ENCODE measurements at places on chromosomes 5 and 9.

GRCh38 chr5:139763930-139764791, 31.4 kb upstream of the PSD2 start:
- peak; percentile 75 for DNase-seq

- DNase-seq = no peak
Observed at GRCh38 chr5:62038024-62038423, 268.0 kb upstream of the KIF2A start.

DNA sequence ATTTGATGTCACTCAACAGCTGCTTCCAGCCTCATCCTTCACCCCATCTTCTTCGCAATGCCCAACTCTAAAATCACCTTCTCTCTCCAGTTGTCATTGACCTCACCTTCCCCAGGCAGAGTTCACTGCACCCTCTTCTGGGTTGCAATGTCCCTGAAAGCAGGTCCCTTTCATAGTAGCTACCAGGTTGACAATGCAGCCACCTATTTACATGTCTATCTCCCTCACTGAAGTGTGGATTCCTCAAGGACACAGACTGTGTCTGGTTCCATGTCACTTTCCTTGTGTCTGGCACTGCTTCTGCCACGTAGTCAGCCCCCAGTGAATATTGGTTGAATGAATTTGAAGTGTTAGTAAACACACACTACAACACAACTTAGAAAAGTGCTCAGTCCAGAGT, 445.5 kb upstream of the WWC1 start:
- DNase-seq = no peak

DNA sequence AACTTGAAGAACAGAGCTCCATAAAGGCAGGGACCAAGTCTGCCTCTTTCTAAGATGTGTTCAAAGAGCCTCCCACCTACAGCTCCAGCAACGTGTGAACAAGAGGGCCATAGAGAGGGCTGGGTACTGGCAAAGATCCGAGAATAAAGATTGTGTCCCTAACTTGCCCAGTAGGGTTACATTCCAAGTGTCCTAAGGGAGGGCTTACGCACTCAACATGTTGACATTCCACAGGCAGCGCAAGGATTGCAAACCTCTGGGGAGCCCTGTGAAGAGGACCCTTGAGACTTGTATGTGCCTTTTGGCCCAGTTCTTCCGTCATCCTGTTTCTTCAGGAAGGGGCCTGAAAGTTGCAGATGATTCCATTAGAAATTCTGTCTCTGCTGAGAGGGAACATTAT, 48.2 kb upstream of the ENTREP1 start:
- no peak for DNase-seq

DNA sequence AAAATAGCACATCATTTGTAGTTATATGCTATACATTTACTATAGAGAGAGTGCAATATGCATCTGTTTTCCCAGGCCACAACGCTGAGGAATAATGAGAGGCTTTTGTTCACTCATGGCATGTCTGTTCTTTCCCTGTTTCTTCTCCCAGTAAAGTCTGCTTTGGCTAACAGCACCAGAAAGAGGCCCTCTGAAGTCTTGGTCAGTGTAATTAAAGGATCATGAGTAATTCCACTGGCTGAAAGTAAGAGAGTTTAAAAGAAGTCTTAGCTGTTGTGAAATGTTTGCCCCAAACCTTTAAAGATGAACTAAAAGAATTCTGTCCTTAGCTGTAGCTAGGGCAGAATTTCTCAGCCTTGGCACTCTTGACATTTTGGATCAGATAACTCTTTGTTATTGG, 228.8 kb downstream of the TLE4 start:
- no peak for DNase-seq

DNA sequence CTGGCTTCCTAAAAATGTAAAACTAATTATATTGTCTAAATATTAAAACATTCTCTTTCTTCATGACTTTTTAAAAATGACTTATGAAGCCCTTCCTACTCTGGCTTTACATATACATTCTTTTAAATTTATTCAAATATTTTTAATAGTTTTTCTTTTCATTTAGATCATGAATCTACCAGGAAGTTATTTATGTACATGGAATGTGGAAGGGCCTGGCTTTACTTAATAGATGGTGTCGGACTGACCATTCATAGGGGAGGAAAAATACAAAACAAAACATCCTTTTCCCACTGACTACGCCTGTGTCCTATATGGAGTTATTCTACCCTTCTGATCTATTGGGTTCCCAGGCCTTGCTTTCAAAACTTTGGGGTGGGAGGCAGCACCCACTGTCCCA, 129.8 kb downstream of the MACROH2A1 start:
- DNase-seq = no peak

DNA sequence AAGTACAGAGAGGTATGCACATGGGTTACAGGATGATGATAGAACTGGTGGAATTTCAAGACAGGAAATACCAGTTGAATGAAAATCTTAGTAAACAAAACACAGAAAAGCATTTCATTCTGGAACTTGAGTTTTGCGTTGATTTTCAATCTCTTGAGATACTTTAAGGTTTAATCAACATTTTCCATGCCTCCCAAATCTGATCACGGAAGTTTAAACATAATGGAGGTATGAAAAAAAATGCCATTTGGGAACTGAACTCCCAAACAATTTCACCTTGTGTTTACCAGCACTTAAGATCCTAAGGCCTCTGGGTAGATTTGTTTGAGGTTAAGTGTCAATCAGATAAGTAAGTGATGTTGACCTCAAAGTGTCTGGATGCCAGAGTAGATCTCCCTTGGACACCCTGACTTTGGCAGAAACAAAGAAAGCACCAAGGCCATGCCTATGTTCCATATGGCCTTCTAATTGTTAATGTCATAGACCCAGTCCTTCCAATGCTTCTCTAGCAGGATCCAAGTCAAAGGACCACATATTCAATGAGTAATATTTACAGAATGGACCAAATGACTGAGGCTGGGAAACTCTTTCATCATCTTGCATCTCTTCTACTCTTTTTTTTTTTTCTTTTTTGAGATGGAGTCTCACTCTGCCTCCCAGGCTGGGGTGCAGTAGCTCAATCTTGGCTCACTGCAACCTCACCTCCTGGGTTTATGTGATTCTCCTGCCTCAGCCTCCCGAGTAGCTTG, 216.9 kb downstream of the ARRDC3 start:
- DNase-seq = no peak

GRCh38 chr5:113278976-113279375, 155.8 kb downstream of the TSSK1B start:
- no peak for DNase-seq
